ENCODE measurements at places on chromosomes 2 and 18.

- DNase-seq: no peak
Measured at GRCh38 chr2:201128033-201128432, 12.1 kb downstream of the CFLAR start.

DNA sequence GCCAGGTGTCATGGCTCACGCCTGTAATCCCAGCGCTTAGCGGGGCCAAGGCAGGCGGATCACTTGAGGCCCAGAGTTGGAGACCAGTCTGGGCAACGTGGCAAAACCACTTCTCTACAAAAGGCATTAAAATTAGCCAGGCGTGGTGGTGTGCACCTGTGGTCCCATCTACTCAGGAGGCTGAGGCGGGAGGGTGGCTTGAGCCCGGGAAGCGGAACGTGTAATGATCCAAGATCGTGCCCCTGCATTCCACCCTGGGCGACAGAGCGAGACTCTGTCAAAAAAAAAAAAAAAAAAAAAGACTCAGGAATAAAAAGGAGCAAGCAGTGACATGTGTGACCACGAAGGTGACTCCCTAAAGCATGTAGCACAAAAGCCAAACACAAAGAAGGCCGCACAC, 50.1 kb upstream of the SALL3 start:
- no peak for DNase-seq

DNA sequence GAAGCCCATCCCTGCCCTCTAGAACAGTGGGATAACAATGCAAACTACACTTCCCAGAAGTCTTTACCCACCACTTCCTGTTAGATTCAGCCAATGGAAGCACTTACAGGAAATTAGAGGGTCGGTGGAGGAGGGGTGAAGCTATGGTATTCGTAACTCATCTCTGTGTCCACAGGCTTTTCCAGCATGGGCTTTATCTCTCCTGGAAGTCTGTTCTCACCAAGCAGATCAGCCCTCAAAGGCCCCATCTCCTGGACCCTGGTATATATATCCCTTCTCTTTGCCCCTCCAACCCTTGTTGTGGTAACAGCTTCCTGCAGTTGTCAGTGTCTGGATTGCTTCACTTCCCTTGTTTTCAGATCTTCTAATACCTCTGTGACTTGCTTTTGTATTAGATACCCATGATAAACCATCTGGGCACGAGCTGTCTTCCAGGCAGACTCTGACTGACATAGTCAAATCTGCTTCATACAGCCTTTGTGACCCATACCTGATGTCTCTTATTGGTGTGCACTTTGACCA, 475.0 kb upstream of the POU3F3 start:
- peak; percentile 16 for DNase-seq

DNA sequence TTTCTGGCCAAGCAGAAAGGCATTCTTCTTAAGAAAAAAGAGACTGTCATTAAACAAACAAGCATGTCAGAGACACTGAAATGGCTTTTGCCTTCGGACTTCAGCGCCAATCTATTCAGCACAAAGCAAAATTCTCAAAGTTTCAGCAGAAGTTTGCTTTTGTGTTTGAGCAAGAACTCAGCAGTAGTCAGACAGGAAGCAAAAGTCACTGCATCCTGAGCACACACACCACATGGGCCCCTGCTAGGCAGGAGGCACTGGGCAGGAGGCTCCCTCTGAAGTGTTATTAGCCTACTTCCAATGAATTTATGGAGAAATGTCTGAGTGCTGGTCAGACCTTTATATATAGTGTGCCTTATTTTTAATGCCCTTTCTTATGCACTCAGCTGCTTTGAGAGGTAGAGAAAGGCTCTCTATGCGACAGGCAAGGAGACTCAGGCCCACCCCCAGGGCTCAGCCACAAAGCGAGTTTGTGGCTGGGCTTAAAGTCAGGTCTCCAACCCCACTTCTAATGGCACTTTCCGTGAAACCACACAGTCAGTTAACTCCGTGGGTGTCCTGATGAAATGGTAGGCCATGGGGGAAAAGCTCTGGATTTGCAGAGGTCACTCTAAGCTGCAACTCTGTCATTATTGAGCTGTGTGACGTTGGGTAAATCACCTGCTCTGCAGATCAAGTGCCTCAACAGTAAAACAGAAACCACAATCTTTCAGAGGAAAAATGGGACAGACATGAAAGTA, 161.0 kb upstream of the TMEM200C start:
- DNase-seq: no peak

GRCh38 chr2:240146141-240146561, 5.7 kb upstream of the OTOS start:
- no peak for DNase-seq

DNA sequence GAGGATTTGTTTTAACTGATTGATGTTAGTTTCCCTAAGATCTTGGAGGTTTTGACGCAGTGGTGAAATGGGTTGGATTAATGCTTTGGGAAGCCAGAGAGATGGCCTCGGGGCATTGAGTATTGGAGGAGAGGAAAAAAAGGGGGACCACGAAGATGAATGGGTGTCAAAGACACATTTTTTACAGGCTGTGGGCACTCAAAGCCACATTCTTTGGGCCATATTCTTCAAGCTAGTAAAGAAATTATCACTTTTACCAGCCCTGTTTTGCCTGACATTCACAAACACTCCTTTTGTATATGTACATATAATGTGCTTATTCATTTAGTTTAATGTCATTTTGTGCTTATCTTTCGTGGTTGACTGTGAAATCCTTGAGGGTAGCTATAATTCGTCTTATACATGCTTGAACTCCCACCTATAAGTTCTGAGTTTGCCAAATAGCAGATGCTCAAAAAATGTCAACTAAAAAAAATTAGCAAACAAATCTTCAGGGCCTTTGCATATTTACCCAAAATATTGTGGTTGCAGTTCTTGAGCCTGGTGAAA, 146.3 kb downstream of the ARL6IP6 start:
- no peak for DNase-seq

Data from activated CD4-positive, alpha-beta T cell treated with anti-CD3 and anti-CD28 coated beads, Interleukin-2, amount 50 U/mL, for 24 hours (primary cell).